ENCODE measurements at places on chromosomes 4 and X.
A peak's percentile ranks its signal among the peaks of the same experiment; 100 is the strongest.

GRCh38 chr4:110634350-110635162 lies 11.7 kb upstream of the PITX2 start:
- no peak for DNase-seq

GRCh38 chr4:189823591-189823990 lies 117.1 kb upstream of the FRG1 start:
- DNase-seq: no peak

DNA sequence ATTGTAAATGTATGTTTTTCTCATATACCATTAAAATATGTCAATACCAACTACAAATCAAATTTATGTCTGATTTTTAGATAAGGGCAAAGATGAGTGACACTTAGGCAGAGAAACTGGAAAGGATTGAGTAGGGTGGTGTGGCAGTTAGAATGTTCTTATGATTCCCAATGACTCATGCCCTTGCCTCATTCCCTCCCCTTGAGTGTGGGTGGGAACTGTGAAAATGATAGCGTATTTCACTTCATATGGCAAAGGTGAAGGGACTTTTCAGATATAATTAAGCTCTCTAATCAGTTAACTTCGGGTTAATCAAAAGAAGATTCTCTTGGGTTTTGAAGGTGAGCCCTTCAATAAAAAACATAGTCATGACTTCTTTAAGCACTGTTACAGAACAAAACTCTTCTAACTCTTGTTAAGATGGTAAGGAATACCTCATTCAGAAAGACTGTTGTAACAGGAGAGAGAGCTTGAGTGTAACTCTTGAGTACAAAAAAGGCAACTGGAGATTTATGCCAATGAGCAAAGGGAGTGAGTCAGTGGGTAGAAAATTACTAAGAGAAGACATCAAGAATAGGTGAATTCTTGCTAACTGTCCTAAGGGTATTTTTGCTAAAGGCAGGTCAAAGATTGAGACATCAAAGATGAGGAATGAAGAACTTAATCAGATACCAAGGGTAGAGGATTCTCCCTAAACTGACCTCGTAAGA lies 329.5 kb downstream of the KCTD8 start:
- DNase-seq: no peak

- DNase-seq: peak; percentile 5
Observed at GRCh38 chr4:183544109-183544508, 39.3 kb downstream of the ING2 start.

DNA sequence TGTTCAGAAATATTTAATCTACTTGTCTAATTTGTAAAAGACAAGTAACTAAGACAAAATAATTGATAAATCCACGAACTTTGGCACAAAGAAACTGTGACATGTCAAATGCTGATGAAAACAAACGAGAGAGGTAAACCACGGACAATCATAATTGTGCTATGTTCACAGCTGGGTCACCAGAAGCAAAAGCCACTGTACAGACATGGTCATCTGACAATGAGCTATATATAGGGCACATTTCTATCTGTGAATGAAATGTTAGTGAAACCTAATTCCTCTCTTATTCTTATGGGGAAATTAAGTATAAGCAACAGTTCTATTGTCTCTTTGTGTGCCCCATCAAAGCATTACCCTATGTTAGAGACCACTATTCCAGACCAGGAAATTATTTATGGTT lies 444.0 kb upstream of the TRAM1L1 start:
- DNase-seq: no peak

GRCh38 chr4:170990989-170991589 lies 822.1 kb upstream of the GALNTL6 start:
- DNase-seq: no peak

- DNase-seq: no peak
Observed at GRCh38 chr4:188551156-188551555, 411.9 kb downstream of the TRIML1 start.

GRCh38 chr4:102103368-102103767 lies 241.9 kb downstream of the SLC39A8 start:
- DNase-seq: no peak

DNA sequence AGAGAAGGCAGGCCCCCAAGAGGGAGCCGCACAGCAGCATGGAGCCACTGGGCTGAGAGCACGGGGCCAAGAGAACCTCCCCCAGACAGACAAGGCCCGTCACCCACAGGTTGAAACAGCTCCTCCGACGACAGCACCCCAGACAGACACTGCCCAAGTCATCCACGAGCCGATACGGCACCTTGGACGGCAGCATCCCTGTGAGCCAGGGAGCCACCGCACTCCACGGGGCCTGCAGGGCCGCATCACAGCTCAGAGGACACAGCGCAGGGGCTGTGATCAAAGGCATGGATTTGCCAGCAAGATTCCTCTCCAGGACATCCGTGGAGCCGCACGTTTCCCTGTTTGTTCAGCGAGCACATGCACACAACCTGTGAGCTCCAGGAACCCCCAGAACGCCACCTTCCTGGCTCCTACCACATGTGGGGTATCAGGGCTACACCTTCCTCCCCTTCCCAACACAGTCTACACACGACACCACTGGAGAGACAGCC lies 3.9 kb downstream of the CTBP1 start:
- no peak for DNase-seq

- no peak for DNase-seq
Observed at GRCh38 chr4:113141901-113142346, 92.5 kb downstream of the ANK2 start.

DNA sequence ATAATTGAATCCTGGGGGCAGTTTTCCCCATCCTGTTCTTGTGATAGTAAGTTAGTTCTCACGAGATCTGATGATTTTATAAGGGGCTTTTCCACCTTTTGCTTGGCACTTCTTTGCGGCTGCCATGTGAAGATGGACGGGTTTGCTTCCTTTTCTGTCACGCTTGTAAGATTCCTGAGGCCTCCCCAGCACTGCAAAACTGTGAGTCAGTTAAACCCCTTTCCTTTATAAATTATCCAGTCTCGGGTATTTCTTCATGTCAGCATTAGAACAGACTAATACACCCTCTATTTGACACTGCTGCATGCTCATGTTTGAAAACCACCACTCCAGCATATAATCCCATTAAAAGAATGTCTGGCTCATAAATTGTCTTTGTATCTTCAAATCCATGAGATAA lies 264.4 kb upstream of the ITM2A start:
- DNase-seq: no peak

DNA sequence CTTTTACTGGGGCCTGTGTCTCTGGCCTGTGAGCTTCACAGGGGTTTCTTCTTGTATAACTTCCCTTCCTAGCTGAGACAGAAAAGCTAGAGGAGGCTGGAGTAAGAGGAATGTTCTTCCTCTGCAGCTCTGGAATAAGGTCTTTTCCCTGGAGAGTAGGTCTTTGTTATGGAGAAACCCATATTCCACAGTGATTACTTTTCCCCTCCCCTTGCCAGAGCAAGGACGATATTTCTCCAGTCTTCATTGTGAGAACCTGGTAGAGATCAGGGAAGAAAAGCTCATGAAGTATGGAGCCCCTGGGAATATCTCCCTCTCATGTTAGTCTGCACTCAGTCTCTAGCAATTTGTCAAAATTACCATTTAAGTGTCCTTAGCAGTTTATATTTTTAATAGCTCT lies 18.7 kb upstream of the GLRB start:
- no peak for DNase-seq

DNA sequence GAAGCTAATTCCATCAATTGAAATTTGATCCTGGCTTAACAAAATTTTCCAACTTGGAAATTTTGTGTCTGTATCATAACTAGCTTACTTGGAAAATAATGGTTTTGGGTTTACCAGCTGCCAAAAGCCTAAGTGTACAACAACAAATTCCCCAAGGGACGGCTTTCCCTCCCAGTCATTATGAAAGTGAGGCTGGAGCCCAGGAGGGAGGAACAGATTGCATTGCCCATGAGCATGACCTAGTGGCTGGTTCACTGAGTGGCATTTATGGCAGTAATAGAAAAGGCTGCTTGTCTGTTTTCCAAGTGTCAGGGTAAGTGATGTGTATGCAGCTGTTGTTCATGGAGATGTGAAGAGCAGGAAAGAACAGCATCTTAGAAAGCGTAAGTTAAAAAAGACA lies 70.8 kb upstream of the HHIP start:
- DNase-seq: no peak

- no peak for DNase-seq
Observed at GRCh38 chrX:136866337-136867095, 14.0 kb downstream of the RBMX start.

- DNase-seq: no peak
Observed at GRCh38 chr4:141021397-141022110, 111.7 kb downstream of the RNF150 start.

GRCh38 chr4:176052744-176053143 lies 12.9 kb upstream of the WDR17 start:
- DNase-seq: no peak

DNA sequence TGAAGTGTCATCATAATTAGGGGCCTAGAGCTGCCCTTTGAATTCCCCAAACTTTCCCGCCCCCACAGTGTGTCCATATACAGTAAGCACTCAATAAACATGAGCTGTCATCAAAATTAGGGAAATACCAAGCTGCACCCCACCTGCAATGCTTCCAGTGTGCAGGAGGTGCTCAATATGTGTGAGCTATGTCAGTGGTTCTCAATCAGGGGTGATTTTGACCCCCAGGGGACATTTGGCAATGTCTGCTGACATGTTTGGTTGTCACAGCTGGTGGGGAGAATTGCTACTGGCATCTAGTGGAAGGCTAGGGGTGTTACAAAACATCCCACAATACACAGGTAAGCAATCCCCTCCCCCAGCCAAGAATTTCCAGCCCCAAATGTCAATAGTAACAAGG lies 748 bp downstream of the CFP start:
- DNase-seq: no peak
